ENCODE measurements at places on chromosomes 1 and 21. TPM values are rescaled to one million over a fixed set of nuclear protein-coding genes. Genes with fewer than 3 reads are reported as not detected.

EXTL1 gene
- total RNA-seq, result 0.23 TPM

FMO5 gene
- 1.2 TPM for total RNA-seq

DIRAS3 gene
- 3.8 TPM for total RNA-seq

CRYAA gene
- not detected for total RNA-seq

CHODL gene
- total RNA-seq, result not detected

BLACAT1 gene
- total RNA-seq, result not detected

GGPS1 gene
- total RNA-seq, result 27.3 TPM

CRYZ gene
- total RNA-seq, result 19.9 TPM

C8A gene
- total RNA-seq, result not detected

EFNA3 gene
- total RNA-seq, result 0.90 TPM

FCGR3A gene
- not detected for total RNA-seq

DISC1 gene
- total RNA-seq, result 6.1 TPM

PTPRC gene
- total RNA-seq, result not detected

HPDL gene
- 1.1 TPM for total RNA-seq

ADCY10 gene
- total RNA-seq, result under 0.01 TPM

PKLR gene
- total RNA-seq, result not detected

OR6N1 gene
- total RNA-seq, result not detected

CCDC185 gene
- not detected for total RNA-seq

AIM2 gene
- not detected for total RNA-seq

SHC1 gene
- 98.8 TPM for total RNA-seq

CFHR1 gene
- not detected for total RNA-seq

UBL4B gene
- not detected for total RNA-seq

ZNF593OS gene
- not detected for total RNA-seq

SLC27A3 gene
- total RNA-seq, result 4.4 TPM

RGSL1 gene
- total RNA-seq, result not detected

ABCA4 gene
- 0.15 TPM for total RNA-seq

NPR1 gene
- 19.8 TPM for total RNA-seq

F13B gene
- total RNA-seq, result not detected

RIPPLY3 gene
- total RNA-seq, result not detected

IFNAR1 gene
- total RNA-seq, result 16.0 TPM

BTG3 gene
- total RNA-seq, result 8.9 TPM

PBXIP1 gene
- total RNA-seq, result 101 TPM

GUCA2A gene
- not detected for total RNA-seq

TNFSF4 gene
- 17.2 TPM for total RNA-seq

FAM72D gene
- total RNA-seq, result 0.68 TPM

FLG2 gene
- not detected for total RNA-seq

CXADR gene
- total RNA-seq, result 1.6 TPM

MOB3C gene
- total RNA-seq, result 9.6 TPM

C1QTNF12 gene
- total RNA-seq, result 0.35 TPM

ADIPOR1 gene
- total RNA-seq, result 94.3 TPM
